ENCODE measurements at places on chromosomes 6 and 20.

DNA sequence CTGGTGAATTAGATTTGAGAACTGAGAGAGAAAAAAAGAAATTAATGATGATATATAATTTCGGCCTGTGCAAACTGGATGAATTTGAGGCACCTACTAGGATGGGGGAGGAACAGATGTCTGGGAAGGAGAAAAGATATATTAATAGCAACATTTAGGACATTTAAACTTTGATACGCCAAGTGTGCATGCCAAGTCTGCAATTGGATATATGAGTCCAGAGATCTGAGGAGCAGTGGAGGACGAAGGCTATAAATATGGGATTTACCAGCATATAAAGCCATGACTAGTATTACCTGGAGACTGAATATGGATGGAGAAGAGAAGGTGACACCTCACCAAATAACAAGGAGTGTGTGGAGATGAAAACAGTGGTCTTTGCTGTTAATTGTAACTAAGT is 272.6 kb upstream of the HSF2 start:
- no peak for DNase-seq

- DNase-seq = no peak
Observed at GRCh38 chr20:14991023-14991422, 653.6 kb upstream of the FLRT3 start.

DNA sequence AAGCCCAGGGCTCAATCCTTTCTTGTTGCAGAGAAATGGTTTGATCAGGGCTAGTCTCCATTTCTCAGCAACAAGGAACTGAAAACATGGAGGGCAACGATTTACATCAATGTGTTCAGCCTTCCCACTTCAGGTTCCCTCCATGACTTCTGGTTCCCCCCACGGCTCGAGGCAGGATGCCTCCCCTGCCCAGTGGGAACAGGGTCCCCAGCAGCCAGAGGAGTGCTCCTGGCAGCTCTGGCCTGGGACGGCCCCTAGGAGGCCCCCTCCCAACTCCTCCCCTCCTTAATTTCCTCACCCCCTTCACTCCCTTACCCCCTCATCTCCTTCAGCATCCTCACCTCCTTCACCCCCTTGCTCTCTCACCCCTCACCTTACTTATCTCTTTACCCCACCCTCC is 283.8 kb downstream of the CDC5L start:
- DNase-seq = no peak

GRCh38 chr6:6538261-6538660 is 50.3 kb upstream of the LY86 start:
- DNase-seq = no peak

DNA sequence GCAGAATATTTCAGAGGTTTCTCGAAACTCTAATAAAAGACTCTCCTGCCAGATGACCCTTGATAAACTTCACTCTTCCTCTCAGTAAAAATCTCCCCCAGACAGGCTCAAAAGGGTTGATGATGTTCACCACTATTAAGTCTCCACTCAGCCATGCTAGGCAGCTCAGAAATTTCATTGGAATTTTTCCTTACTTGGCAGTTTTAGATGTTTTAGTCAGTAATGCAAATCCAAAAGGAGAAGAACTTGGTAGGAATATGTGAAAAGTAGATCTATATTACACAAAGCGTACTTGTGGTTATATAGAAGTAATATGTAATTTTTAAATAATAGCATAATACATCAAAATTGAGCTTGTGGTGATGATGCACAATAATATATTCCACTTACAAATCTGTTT is 333.0 kb downstream of the PHF3 start:
- no peak for DNase-seq

- no peak for DNase-seq
Observed at GRCh38 chr6:99011151-99011550, 63.4 kb upstream of the FBXL4 start.

- no peak for DNase-seq
Observed at GRCh38 chr6:102118034-102118433, 724.5 kb downstream of the GRIK2 start.

DNA sequence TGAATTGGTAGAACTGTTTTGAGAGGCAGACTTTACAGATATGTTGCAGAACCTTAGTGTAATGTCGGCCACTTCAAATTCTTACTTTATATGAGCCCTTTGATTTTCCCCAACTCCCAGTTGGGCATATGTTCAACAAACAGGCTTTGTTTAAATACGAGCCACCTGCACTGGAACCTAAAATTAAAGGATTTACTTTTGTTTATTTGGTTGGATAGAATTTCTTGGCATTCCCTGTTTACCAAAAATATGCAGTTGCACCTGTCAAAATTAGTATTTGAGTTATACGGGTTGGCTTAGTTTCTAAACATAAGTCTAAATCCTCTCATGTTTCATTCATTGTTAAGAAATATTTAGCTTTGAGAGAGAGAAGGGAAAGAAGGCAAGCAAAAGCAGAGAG is 2.4 kb upstream of the GLYATL3 start:
- DNase-seq = no peak

DNA sequence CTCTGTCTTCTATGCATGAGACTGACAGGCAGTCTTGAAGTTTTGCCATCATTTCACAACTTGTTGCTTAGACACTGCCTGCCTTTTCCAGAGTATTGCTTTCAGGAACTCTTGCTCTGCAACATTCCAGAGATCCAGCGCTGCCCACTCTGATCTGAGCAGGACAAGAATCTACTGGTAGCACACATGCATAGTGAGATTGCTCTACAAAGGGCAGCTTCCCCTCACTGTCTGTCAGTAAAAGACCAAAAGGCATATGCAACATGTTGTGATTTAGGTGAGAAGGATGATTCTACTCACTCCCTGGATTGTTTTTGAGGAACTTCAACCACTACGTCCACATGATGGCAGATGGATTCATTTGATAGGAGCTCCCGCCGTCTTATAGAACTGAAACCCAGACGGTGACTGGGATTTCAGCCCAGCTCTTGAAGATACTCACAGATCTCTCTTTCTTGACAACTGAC is 259.1 kb downstream of the ARID1B start:
- DNase-seq = no peak

GRCh38 chr6:110532431-110532830 is 56.0 kb upstream of the SLC22A16 start:
- DNase-seq = no peak

- DNase-seq = no peak
Observed at GRCh38 chr6:135673501-135674309, 176.2 kb upstream of the AHI1 start.

GRCh38 chr6:152625213-152625612 is 11.9 kb downstream of the SYNE1 start:
- DNase-seq = no peak

DNA sequence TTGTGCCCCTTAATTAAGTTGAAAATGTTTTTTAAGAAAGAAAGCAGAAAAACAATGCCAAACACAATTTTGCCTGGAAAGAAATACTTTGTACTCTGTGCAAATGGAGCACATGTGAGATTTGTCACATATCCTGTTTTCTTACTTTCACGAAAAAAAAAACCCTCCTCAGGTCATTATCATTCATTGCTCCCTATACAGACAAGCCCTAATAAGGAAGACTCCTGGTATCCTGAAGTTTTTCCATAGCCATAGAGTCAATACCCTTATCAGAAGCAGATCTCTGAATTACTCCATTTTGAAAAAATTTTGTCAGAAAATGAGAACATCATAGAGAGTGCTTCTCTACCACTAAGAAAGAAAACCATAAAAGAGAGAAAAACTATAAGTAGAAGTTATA is 14.0 kb upstream of the NT5E start:
- DNase-seq = no peak

DNA sequence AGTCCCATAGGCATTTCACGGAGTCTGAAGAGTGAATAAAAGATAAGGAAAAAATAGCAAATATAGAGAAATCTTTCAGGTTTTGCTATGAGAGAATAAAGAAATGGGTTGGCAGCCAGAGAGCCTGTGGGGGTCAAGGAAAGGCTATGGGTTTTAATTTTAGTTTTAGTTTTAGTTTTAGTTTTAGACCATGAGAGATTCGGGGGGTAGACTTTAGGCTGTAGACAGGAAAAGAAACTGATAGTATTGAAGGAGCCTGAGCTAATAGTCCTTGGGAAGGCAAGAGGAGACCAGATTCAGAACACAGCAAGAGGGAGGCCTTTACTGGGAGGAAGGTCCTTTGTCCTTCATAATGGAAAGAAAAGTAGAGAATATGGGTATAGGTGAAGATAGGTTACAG is 19.3 kb downstream of the DOP1A start:
- DNase-seq = no peak

- no peak for DNase-seq
Observed at GRCh38 chr6:14775528-14775927, 470.3 kb upstream of the JARID2 start.

- DNase-seq = no peak
Observed at GRCh38 chr6:128209771-128210170, 308.9 kb upstream of the THEMIS start.

GRCh38 chr20:2874456-2874855 is 1.2 kb downstream of the PTPRA start:
- DNase-seq = no peak

DNA sequence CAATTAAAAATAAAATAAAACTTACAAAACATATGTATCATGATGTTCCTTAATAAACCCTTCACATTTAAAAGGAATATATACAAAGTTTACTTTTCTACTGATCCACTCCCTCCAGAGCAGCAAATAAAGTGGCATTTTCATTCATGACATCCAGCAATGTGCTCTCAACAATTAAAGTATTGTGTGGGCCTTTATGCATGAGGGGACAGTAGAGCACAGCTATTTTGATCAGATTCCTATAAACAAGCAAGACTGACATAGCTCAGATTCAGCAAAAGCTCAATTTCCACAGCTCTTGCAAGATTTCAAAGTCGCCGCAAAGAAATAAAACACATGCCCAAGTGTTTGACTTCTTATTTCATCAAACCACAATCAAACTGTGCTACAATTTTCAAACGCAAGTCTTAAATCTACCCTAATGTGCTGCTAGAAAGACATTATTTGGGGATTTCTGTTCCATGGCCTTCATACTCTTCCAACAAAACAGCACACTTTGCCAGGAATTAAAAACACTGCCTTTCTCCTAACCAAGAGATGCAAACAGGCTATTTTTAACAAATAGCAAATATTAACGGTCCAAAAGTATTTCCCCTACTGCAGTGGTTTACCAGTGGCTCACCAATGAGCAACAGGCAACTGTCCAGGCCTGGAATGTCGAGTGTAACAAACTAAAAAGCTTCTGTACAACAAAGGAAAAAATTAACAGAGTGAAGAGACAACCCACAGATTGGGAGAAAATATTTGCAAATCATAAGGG is 52.3 kb downstream of the MBOAT1 start:
- DNase-seq = no peak

DNA sequence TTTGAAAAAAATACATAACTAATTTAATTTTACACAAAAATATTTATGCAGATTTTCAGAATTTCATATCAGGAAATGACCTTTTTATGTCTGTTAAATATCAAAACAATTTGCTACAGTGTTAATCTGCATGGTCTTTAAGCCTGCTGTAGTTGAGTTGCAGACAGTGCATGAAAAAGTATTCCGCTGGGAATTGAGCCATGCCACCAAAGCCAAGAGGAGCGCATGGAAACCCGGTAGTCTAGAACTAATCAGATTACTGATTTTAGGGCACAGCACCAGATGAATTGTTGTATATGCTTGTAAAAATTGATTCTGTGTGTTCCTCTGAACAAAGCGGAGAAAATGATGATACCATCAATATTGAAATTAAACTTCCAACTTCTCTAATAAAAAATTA is 34.3 kb upstream of the LAMP5 start:
- no peak for DNase-seq

Measured in activated T-cell treated with anti-CD3 and anti-CD28 coated beads, Interleukin-2, amount 50 U/mL, for 4 hours (primary cell).